ENCODE measurements at places on chromosomes 6 and 20. TPM values are rescaled to one million over a fixed set of nuclear protein-coding genes. Genes with fewer than 3 reads are reported as not detected.

DNA sequence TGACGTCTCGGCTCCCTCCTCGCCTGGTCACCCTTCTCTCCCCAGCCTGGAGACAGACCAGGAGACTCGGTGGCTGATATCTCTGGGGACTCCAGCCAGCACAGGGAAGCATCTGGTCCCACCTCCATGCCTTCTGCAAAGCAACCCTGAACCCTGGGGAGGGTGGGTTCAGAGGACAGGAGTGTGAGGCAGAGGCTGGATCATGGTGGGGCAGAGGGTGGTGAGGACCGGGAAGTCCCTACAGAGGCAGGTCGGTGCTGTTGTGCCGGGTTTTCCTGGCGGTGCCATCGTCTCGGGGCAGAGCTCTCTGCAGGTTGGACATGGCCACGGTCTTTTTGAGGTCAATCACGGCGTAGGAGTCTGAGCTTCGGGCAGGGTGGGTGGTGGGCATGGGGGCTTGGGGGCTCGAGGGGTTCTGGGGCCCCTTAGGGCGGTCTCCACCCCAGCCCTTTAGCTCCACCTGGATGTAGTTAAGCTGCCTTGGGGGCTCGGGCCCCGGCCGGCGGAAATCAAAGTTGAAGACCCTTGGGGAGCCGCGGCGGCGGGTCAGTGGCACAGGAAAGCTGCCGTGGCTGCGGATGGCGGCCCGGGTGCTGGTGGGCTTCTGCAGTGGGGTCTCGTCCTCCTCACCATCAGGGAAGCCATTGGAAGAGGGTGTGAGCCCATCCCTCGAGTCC is 9.2 kb downstream of the FRS3 start:
- no peak for DNase-seq

- DNase-seq, result no peak
Measured at GRCh38 chr6:1579096-1579495, 30.6 kb upstream of the FOXC1 start.

DNA sequence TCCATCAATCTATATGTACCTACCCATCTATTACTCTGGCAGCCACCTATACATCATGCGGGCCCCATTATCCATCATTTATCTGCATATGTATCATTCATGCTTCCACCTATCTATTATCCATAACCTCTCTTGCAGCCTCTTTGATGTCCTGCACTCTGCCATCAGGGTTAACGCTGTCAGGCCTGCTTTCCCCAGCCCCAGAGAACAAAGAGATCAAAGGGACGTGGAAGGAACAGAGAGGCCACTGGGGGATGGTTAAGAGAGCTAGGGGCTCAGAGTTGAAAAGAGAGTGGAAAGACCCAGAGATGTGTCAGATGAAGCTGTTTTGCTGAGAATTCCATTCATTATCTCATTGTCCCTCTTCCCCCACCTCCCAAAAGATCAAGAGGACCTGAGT is 67.3 kb upstream of the CCDC167 start:
- DNase-seq, result no peak

DNA sequence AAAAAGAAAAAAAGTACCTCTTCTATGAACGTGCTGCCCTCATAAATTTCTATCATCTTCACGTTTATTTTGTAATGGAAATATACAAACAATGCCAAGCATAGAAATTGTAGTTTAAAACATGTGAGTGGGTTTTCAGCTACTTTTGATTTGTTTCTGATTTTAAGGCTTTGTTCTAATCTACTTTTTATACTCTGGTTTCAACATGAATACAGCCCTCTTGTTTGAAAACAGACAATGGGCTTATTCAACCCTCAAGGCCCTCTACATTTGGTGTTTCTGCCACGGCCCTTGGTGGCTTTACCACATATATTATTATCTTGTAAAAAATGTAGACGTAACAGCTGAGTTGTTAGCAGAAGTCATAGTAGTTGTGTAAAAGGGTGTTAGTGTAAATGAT is 153.9 kb downstream of the SOX4 start:
- DNase-seq, result no peak

GRCh38 chr6:28003661-28004060 is 46.6 kb downstream of the OR2B6 start:
- DNase-seq, result no peak

- DNase-seq, result no peak
Measured at GRCh38 chr6:164252948-164253347, 838.4 kb downstream of the QKI start.

POM121L2 gene
- not detected for total RNA-seq

MYLK2 gene
- total RNA-seq, result 0.60 TPM

APCDD1L gene
- 1.3 TPM for total RNA-seq

MMP24OS gene
- 53.8 TPM for total RNA-seq

CNPY3 gene
- total RNA-seq, result 37.1 TPM

Data from heart right ventricle (tissue), 16 donors.